ENCODE measurements at places on chromosomes 7 and 10.
A peak's percentile ranks its signal among the peaks of the same experiment; 100 is the strongest.

DNA sequence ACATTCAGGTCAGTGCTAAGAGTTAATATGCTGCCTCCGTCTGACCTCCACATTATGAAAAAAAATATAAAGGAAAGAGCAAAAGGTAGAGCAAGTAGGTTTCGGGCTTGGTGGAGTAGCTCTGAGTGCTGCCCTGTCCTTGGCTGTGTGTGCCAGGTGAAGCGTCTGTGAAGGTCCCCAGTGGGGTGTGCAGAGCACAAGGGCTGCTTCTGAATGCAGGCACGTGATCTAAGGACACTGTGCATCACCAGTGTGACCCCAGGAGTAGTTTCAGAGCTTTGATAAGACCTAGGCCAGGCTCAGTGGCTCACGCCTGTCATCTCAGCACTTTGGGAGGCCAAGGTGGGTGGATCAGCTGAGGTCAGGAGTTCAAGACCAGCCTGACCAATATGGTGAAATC, 36.0 kb downstream of the KLF6 start:
- DNase-seq = no peak

DNA sequence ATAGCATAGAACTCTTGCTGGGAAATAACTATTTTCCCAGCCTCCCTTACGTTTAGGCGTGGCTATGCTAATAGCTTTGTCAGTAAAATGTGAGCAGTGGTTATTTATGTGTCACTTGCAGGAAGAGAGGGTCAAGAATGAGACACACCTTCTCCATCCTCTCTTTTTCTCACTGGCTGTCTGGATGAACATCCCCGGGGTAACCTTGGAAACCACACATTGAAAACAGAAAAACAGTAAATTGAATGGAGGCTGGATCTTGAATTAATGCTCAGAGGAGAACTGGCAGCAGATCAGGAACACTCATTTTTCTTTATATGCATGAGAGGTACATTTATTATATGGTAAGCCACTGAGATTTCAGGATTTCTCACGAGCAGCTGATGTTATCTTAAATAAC, 127.6 kb downstream of the DNAJB9 start:
- no peak for DNase-seq

- DNase-seq = no peak
Measured at GRCh38 chr10:80829562-80829961, 291.9 kb downstream of the SH2D4B start.

DNA sequence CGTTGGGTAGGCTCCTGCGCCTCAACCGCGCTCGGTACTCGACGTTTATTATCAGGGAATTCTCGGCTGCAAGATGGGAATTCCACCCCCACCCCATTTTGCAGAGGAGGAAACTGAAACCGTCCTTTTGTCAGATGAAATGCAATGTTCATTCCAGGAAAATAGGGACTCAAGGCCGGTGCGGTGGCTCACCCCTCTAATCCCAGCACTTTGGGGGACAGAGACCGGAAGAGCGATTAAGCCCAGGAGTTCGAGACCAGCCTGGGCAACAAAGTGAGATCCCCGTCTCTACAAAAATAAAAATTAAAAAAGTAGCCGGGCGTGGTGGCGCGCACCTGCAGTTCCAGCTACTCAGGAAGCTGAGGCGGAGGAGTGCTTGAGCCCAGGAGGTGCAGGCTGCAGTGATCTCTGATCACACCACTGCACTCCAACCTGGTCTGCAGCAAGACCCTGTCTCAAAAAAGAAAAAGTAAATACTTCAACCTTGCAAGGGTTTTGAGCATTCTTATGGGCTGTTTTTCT, 720 bp upstream of the RFC2 start:
- no peak for DNase-seq

GRCh38 chr10:61836888-61837754, 64.4 kb upstream of the ARID5B start:
- DNase-seq = peak; percentile 45

GRCh38 chr10:78754269-78755062, 314.3 kb upstream of the ZMIZ1 start:
- DNase-seq = peak; percentile 31
